ENCODE measurements at places on chromosomes 12 and 14. TPM values are rescaled to one million over a fixed set of nuclear protein-coding genes. Genes with fewer than 3 reads are reported as not detected.

DNA sequence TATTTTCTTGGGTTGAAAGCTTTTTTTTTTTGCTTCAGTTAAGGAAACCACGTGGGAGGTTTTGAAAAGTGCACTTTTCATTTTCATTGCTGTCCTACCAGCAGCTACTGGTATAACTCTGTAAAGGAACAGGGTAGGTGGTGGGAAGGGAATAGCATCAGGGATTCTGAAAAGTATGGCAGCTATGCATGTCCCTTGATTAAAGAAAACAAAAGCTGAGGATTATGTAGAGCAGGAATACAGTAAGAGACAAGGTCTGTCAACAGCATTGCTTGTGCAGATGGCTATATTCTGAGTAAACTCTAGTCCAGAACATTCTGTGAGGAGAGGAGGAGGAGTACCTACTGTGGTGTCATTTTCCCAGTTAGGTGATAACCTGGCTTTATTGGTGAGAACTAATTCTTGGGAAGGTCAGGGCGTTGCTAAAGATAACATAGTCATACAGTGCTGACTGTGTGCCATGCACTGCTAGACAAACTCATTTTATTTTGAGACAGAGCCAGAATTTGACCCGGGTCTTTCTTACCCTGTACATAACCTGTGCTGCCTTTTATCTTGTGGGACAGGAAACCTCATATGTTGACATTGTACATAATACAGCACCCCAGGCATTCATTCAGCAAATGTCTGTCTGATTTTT, 80.3 kb upstream of the TRAF3 start:
- DNase-seq, result no peak

TAS2R7 gene
- total RNA-seq, result not detected

DNA sequence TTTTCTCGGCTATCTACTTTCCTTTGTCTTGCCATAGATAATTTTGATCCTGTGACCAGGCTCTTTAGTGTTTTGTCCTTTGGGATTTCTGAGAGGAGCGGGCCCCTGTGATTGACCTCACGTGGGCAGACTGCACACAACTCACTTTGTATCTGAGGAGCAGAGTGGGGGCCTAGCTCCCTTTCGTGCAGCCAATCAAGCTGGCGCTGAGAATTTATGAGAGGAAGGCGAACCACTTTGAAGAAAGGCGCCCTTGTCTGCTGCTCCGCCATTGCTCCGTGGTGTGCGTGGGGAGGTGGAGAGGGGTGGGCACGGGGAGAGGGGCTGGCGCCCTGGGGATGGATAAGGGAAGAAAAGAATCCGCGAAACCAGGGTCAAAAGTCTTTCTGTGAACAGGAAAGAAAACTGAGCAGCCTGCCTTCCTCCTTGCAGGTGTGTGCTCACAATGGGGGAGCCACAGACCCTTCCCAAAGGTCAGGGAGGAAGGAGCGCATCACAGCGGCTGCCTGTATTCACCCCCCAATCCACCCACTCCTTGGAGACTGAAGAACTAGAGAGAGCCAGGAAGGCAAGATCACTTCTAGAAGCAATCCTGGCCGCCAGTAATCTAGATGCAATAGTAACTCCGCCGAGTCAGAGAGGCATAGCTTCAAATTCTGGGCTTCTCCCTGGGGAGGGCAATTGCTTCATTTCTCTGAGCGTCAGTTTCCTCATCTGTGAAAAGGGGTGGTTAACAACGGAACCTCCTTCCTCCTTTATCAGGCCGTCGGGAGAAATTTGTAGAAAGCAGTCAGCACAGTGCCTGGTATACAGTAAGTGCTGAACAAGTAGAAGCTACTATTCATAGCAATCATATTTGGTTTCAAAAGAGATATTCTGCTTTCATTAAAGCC, 24.9 kb upstream of the MED13L start:
- DNase-seq, result no peak

DNA sequence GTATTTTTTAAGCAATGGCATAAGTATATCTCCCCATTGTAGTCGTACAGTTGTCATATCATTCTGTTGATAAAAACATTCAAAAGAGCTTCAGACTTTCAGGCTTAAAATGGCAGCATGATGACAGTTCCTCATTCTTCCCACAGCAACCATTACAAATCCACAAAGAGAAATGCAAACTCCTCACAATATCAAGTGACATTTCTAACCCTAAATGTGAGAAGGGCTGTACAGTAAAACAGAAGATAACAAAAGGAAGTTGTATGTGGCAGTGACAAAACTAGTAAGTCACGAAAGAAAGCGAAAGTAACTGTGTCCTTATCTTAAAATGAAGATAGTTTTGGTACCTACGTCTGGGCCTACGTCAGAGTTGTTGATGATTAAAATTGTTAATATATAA, 46.7 kb downstream of the GXYLT1 start:
- DNase-seq, result no peak

MAP3K12 gene
- total RNA-seq, result 4.6 TPM

GRCh38 chr14:100740929-100741328, 14.2 kb downstream of the DLK1 start:
- no peak for DNase-seq

LRRIQ1 gene
- total RNA-seq, result 2.1 TPM

- no peak for DNase-seq
Measured at GRCh38 chr12:65462484-65462883, 184.0 kb downstream of the MSRB3 start.

DHRS2 gene
- 3.0 TPM for total RNA-seq

DNA sequence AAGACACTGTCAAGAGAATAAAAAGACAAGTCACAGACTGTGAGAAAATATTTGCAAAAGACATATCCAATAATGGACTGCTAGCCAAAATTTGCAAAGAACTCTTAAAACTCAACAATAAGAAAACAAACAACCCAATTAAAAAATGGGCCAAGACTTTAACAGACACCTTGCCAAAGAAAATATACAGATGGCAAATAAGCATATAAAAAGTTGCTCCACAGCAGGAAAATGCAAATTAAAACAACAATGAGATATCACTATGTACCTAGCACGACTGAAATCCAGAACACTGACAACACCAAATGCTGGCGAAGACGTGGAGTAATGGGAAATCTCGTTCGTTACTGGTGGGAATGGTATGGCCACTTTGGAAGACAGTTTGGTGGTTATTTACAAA, 228.9 kb downstream of the TTC8 start:
- DNase-seq, result no peak

Measured in Calu3 (cell line).